ENCODE measurements at places on chromosomes 16 and 17.

DNA sequence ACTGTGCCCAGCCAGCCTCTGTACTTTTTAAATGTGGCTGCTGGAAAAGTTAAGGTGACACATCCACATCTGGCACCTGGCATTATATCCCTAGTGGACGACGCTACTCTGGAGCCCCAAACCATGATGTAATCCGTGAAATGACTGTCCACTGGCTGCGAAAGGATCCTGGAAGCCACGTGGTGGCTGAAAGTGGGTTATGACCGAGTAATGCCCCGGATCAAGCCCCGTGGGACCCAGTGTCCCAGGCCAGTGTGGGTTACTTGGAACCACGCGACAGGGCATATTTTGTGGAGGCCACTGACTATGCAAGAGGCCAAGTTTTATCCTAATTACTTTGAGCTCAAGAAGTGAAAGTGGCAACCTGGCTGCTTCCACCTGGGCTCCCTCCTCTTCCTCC is 79.6 kb downstream of the PGS1 start:
- DNase-seq = no peak

GRCh38 chr17:3440451-3440850 is 6.8 kb upstream of the OR1E2 start:
- no peak for DNase-seq

- DNase-seq = no peak
Measured at GRCh38 chr16:31477220-31478216, 5.4 kb upstream of the SLC5A2 start.

DNA sequence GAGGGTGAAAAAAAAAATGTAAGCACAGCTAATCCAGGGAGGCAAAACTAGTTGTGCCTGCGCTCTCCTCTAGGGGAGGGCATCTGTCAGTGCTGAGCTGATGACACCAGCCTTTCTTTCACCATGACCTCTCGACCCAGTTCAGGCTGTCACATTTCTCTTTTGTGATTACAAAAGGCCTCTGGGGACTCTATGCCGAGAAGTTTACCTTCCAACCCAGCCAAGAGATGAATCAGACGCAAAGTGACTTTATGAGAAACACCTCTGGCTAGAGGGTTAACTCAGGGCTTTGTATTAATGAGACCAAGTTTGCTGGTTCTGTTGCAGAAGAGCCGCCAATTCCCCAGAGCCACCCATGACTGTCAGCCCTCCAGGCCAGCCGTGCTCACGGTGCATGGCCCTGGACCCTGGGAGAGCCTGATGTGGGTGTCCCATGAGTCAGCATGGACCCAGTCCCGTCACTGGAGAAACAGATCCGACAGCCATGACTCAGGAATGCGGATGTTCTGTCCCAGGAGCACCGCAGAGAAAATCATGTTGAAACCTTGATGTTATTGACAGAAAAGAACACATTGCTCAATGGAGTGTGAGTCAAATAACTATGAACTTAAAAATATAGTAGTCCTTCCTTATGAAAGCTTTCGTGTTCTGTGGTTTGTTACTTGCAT is 437.2 kb downstream of the HS3ST3B1 start:
- no peak for DNase-seq

DNA sequence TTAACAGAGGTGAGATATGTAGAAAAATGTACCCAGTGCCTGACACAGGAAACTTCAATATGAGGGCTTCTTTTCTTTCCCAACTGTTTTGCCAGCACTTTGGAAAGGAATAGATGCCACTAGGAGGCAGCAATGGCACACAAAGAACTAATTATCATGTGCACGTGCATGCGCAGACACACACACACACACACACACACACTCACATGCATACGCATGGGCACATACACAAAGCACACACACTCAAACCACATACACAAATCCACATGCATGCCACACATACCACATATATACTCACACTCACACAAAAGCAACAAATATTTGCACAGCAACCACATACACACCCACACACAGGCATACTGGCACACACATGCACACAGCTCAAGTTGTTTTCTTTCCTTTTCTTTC is 8.8 kb upstream of the CEP112 start:
- DNase-seq = peak; percentile 14

- no peak for DNase-seq
Measured at GRCh38 chr16:27539120-27539519, 10.6 kb downstream of the GTF3C1 start.

GRCh38 chr16:64343061-64343819 is 778.6 kb downstream of the CDH11 start:
- DNase-seq = no peak

GRCh38 chr17:6269478-6269877 is 165.4 kb downstream of the AIPL1 start:
- no peak for DNase-seq

GRCh38 chr16:76681296-76681695 is 404.1 kb downstream of the CNTNAP4 start:
- no peak for DNase-seq

GRCh38 chr17:80890196-80890920 is 101.3 kb upstream of the CHMP6 start:
- DNase-seq = no peak

Data from CMK (cell line).